CD8-positive, alpha-beta memory T cell (primary cell): ENCODE measurements at places on chromosomes 3 and 15.

GRCh38 chr15:78065284-78065872 is 12.1 kb downstream of the TBC1D2B start:
- no peak for DNase-seq

DNA sequence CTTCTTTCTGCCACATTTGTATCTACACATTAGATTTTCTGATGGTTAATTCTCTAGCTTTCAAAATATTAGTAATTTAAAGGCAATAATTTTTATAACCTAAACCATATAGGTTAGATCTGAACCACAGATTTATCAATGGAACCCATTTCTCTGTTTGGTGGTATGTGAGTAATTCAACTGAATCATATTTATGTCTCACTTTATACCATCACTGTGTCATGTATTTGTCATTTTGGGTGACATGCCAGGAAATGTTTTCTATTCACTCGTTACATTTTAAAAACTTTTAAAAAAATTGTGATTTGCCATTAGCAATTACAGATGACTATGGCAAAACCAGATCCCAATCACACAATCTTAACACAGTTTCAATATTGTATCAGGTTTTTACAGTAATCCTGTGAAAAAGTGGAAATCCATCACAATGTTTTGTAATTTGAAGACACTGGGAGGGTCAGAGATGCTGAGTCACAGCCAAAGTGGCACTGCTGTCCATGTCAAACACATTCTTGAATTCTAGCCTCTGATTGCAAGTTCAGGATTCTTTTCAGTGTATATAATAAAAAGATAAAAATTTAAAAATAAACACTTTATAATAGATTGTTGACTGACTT is 356.0 kb upstream of the RBMS3 start:
- DNase-seq: no peak

GRCh38 chr3:159453945-159454344 is 534.7 kb upstream of the IL12A start:
- no peak for DNase-seq

GRCh38 chr15:77032647-77033416 is 37.9 kb downstream of the PSTPIP1 start:
- peak; percentile 0 for DNase-seq

DNA sequence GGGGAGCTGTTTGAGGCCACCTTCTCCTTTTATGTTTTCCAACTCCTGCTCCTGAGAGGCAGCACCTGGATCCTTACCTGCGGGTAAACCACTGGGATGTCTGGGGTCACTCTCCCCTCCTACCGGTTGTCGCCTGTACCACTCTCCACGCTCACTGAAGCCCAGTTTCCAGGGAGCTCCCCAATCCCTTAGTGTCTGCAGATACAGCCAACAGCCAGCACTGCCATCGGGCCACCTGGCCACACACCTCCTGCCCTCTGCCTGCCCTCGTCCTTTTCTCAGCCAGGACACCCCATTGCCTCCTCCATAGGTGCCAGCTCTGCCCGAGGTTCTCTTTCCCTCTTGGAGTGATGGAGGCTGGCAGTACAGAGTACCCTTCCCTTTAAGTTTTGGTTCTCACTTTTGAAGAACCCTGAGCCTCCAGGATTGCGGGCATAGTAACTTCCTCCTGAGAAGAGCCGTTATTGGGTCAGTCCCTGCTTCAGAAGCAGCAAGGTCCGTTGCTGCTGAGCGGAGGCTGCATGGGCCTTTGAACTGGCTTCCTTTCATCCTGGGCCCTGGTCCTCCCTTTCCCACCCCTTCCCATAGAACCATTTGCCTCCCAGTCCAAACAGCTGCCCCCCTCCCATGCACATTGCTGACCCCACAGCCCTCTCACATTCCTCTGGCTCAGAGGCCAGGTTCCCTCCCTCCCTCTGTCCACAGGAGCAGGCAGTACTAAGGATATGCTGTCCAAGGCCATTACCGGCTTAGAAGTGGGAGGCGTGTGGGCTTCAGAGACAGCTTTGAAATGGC is 30.9 kb downstream of the ARNT2 start:
- no peak for DNase-seq

DNA sequence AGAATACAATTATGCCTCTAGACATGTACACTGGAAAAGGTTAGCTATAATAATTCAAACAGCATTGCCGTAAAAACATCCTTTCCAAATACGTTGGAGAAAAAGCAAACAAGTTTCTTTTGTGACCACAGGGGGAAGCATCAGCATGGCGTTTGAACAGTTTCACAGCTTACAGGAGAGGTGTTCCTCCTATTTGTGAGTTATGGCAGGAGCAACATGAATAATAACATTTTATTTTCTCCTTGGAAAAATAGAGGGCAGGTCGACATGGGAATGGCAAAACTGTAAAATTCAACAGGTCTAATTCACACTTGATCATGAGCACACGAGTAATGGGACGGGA is 39.7 kb upstream of the GADL1 start:
- DNase-seq: no peak

DNA sequence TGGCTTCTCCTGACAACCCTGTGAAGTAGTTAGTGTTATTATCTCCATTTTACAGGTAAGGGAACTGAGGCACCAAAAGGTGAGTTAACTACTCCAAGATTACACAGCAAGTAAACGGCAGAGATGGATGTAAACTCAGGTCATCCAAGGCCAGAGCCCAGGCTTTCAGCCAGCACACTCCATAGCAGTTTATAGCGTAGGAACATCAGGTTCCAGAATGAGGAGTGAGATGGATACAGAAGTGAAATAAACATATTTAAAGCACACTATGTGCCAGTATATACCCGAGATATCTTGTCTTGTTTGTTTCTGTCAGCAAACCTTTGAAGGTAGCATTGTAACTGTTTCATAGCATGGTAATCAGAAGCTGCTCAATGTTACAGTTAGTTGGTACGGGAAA is 279.0 kb downstream of the OXSM start:
- DNase-seq: no peak

DNA sequence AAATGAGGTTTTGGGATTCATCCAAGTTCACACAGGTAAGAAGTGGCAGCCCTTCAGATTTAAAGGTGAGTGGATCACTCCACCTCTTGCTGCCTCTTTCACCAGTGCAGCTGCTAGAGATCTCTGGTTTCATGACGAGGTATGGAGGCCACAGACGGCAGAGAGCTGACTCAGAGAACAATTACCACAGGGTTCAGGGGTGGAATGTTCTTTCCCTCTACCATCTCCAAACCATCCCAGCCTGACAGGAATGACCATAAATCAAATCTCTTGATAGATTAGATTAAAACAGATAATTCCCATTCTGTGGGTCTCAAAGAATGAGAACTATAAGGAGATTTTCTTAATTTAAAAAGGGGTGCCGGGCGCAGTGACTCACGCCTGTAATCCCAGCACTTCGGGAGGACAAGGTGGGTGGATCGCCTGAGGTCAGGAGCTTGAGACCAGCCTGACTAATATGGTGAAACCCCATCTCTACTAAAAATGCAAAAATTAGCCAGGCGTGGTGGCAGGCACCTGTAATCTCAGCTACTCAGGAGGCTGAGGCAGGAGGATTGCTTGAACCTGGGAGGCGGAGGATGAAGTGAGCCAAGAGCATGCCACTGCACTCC is 174.2 kb upstream of the ATP11B start:
- DNase-seq: no peak
